Fibroblast of skin of abdomen (primary cell): ENCODE measurements at places on chromosomes 4 and X.

GRCh38 chr4:47010912-47011446, 17.6 kb upstream of the GABRA4 start:
- no peak for DNase-seq

- DNase-seq: no peak
Measured at GRCh38 chr4:8409264-8410065, 31.1 kb downstream of the ACOX3 start.

DNA sequence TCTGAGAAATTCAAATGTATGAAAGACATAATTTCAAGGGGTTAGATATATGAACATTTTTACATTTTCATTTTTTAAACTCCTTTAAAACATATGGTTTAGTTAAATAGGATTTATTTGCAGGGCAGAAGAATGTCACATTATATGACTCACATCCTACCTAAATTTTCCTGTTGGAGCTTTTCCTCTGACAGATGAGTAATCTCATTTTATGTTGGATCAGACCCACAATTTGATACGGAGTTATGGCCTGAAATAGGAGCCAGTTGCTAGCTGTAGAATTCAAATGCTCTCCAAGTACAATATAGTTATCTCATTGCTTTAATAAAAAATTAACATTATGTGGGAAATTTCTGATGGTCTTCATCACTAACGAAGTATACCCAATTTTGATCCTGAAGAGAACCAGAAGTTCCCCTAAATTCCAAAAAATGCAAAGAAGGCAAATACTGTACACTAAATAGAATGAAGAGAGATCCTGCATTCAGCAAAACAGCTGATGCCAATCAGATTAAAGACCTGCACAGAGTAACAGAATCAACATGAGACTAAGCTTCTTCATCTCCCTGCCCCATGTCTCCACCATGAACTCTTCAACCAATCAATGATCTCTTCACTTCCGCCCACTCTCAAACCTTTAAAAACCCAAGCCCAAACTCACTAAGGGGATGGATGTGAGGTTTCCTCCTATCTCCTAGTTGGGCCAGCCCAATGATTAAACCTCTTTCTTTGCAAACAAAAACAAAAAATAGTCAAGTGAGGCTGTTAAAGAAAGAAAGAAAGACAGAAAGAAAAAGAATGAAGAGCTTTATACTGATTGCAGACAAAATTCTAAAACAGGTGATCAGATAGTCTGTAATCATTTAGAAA, 10.9 kb upstream of the EXOSC9 start:
- peak; percentile 91 for DNase-seq

GRCh38 chrX:45876206-45876605, 669.0 kb downstream of the ZNF674 start:
- no peak for DNase-seq

DNA sequence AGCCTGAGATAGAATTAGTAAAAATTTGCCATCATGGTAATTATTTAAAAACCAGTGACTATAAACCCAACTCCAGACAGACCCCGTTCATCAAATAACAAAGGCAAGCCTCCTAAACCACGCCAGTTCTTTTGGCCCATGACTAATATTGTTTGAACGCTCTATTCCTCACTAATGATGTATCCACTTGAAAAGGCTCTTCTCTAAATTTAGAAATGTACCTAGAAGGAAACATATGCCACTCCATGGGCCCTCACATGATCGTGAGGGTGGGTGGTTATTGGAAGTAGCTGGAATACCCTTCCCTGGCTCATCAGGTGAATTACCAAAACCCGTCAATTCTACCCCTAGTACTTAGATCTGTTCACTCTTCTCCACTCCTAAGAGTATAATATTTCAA, 249.2 kb downstream of the COL25A1 start:
- no peak for DNase-seq

DNA sequence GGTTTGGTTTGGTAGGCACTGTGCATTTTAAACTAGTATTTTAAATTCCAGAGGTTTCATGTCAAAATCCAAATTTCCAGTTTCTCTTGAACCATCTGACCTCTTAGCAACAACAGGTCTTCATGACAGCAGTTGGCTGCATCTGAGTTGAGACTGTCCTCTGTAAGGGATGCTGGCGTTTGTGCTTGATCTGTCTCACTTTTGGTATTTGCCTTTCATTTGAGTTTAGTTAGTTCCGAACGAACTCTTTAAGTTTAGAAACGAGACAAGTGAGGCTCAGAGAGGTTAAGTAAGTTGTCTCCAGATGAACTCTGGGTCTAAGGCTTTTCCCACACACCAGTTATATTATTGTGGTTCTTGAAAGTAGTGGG, 29.1 kb downstream of the SPARCL1 start:
- DNase-seq: no peak

- DNase-seq: no peak
Measured at GRCh38 chr4:86935566-86935852, 698 bp downstream of the AFF1 start.

DNA sequence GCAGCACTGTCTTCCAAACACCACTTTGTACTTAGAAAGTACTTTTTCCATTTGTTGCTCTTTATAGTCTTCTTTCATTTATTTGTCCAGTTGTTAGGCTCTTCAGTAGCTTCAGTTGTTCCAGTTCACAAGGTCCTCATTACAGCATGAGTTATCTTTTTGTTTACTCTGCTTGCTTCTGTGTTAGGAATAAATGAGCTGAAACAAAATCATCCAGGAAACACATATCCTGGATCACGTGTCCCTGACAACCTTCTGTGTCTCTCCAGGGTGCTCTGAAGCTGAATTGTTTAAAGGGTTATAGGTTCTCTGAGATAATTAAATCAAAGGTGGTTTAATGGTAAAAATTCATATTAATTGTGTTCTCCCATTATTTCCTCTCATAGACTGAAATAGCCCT, 19.9 kb upstream of the KLHL8 start:
- DNase-seq: no peak

GRCh38 chr4:19214591-19215186, 1037.0 kb upstream of the SLIT2 start:
- peak; percentile 70 for DNase-seq

- DNase-seq: no peak
Measured at GRCh38 chr4:951186-951585, 18.9 kb downstream of the TMEM175 start.

- no peak for DNase-seq
Measured at GRCh38 chrX:41686788-41687187, 2.0 kb upstream of the GPR34 start.

DNA sequence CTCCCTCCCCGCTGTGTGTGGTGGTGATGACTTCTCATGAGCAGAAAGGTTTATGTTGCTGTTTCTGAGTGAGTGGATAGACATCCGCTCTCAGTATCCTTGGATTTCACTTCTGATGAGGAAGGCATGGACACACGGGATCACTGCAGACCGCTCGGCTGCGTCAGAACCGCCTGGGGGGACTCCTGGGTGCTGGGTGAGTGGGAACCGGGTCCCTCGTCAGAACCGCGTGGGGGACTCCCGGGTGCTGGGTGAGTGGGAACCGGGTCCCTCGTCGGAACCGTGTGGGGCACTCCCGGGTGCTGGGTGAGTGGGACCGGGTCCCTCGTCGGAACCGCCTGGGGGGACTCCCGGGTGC, 9.0 kb downstream of the CTBP1 start:
- no peak for DNase-seq

- no peak for DNase-seq
Measured at GRCh38 chr4:75057369-75057768, 124.5 kb downstream of the PARM1 start.

DNA sequence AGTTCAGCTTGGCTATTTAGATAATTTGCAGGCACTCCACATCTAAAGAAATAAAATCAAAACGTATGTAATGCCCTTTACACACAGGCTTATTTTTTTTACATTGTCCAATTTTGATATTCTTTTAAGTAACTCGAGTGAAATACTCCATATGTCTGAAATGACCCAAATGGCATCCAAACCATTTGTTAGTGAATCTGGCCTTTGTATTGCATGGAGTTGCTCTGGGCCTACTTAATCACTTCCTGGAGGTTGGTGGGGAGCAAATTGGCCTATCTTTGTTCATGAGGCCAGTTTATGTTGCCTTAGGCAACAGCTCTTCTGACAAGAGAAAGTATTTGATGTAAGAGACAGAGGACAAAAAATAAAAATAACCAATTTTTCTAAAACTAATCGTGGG, 47.6 kb upstream of the TMEM131L start:
- peak; percentile 42 for DNase-seq

GRCh38 chrX:53262918-53263394, 18.4 kb downstream of the IQSEC2 start:
- peak; percentile 44 for DNase-seq

- peak; percentile 93 for DNase-seq
Measured at GRCh38 chr4:106495476-106495875, 126.9 kb upstream of the GIMD1 start.

- DNase-seq: no peak
Measured at GRCh38 chr4:849478-850175, 23.7 kb upstream of the CPLX1 start.

DNA sequence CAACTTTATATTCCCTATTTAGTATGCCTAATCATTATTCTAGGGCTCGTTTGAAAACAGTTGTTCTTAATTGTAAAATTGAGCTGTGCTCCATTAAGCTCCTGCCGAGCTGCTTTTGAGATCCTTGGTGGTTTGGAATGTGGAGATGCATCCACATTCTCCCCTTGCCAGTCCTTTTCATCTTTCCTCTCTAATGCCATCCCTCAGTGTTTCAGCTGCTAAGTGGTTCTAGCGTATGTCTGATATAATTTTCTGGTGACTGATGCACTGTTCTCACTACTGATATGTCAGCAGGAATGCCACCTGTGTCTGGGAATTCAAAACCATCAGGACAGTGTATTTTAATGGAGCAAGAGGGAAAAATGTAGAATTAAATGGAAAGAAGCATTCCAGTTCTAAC, 1085.0 kb downstream of the CCSER1 start:
- DNase-seq: no peak

DNA sequence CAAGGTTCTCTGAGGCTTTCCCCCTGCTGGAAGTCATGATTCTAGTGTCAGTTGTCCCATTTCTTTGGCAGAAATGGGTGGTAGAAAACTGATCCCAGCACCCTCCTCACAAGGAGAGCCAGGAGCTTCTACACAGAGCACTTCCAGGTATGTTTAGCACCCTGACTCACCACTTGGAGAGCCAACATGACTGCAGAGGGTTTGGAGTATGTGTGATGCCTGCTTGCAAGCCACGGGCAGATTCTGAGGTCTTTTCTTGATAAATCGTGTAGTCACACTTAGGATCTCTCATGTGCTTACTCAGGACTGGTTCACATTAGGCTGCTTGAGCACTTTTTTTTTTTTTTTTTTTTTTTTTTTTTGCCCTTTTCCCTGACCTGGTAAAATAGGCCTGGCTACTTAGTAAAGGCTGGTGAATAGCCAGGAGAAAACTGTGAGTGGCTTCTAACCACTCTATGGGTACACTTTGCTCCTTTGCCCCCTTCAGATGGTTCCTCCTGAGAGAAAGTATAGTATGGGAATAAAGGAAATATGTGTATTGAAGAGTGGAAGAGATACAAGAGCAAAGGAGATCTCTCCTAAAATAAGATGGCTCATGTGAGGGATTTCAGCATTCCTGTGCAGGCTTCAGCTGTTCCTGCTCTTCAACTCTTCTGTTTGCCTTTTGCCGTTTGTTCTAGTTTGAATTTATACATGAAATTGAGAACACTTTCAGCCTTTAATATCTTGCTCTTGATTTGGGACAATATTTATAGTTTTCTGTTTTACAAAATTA, 103.6 kb downstream of the EMCN start:
- DNase-seq: peak; percentile 4

DNA sequence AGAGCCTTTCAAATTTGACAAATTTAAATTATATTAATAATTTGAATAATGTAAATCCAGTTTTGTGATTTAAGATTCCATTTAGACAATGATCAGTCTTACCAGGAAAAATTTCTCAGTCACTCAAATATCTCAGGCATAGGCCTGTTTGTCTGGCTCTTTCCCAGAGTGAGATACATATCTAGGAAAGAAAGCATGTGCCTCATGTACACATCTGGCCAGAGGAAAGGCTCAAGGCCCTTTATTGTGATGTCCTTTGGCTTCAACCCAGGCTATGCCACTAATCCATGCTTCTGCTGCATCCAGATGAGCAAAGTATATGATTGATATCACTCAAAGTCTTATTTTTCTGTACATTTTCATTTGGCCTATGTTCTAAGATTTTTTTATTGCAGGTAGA, 473.3 kb upstream of the ADGRL3 start:
- DNase-seq: no peak

DNA sequence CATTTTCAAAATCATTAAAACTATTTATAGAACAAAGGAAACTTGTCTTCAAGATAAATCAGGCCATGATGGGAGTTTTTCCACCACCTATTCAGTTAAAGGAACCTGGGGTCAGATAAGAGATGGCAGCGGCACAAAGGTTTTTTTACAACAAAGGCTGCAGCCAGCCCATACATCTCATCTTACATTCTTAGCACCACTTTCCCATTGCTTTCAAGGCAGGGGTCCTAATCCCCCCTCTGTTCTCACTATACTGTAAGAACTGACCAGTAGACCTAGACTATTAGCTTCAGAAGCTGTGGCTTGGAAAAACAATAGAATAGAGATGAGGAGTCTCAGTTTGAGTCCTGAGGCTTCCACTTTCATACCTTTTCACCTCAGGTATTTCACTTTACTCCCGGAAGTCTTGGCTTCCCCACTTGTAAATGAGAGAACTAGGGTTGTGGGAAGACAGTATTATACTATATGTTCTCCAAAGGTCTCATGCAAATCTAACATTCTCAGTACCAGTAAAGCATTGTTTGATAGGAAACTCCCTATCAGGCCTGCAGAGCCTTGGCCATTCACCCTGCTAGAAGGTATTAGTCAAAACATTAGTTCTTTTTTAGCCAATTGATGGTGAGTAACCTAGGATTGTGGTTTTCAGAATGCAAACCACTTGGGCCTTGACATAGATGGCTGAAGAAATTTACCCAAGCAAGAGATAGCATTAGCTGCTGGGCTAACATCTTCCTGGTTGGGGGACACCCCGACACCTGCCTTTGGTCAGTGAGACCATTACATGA, 182.9 kb upstream of the PBDC1 start:
- no peak for DNase-seq

- peak; percentile 65 for DNase-seq
Measured at GRCh38 chr4:101171747-101172146, 175.6 kb downstream of the PPP3CA start.

- no peak for DNase-seq
Measured at GRCh38 chr4:21184788-21185187, 484.5 kb downstream of the PACRGL start.

DNA sequence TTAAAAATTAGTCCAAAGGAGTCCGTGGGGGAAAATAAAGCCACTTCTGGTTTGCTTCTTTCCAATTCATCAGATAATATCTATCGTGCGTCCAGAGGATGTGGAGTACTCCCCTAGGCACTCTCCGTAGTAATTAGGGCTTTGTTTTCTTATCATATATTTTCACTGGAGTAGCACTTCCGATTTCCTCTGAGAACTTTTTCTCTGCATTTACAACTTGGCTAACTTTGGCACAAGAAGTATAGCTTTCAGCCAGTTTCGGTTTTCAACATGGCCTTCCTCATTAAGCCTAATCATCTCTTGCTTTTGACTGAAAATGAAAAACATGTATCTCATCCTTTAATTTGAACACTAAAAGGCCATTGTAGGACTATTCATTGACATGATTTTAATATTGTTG, 80.5 kb downstream of the CASP3 start:
- no peak for DNase-seq

- no peak for DNase-seq
Measured at GRCh38 chr4:154005171-154005520, 216.3 kb upstream of the SFRP2 start.
